ENCODE measurements at places on chromosomes 5 and 9.

DNA sequence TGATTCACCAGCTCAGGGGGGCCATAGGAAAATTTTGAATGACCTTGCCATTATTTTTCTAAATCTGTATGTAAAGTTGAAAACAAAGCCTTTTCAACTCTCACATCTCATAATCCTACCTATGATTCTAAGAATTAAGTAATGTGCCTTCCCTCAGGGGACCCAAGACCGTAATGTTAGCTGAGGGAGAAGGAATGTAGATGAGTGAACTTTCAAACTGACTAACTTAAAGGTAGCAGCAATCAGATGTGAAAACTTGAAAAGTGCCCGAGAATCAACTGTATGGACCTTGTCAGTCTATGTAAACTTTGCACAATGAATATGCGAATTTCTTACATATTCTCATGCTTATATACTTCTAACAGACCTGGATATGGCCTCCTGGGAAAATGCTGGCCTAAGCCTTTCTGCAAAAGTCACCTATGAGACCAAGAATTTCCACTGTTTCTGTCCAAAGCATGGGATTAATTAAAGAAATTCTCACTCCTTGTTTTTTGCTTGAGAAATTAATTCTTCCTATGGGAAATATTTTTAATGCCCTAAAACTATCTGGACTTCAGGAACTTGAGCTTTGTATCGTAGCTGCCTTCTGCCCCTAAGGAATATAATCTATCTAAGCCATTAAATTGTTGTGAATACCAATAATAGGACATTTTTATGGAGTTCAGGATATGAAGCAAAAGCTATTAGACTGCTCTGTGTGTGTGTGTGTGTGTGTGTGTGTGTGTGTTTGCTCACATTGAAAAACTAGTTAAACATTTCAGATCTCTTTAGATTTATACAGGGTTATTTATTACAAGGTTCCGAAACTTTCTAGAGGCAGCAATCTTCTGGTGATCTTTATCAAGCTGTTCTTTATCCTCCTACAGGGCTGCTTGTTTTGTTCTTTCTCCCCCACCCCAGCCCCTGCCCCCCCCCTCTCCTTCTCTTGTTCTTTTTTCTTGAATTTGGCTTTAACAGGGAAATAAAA, 169.1 kb upstream of the CLINT1 start:
- no peak for DNase-seq

- DNase-seq, result no peak
Observed at GRCh38 chr9:107105784-107106183, 177.3 kb upstream of the RAD23B start.

GRCh38 chr5:109876030-109876725, 186.5 kb downstream of the MAN2A1 start:
- no peak for DNase-seq

DNA sequence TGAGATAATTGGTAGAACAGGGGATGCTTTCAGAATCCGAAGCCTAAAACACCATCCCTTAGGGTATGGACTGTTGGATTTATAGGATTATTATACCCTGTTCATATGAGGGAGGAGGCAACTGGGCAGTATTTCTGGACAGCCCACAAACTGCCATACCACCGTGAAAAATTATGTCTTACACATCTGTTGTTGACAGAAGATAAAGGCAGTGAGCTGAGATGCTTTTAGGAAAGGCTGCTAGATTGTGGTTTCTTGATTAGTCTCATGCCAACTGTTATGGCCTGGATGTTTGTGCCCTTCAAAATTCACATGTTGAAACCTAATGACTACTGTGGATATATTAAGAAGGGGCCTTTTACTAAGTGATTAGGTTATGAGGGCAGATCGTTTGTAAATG, 83.7 kb upstream of the DHFR start:
- no peak for DNase-seq

Data from midbrain (tissue), 1 donor.